ENCODE measurements at places on chromosomes 4 and X.

GRCh38 chr4:143071351-143071750 lies 113.4 kb upstream of the USP38 start:
- no peak for DNase-seq
- no peak overlapping the region for H3K27ac ChIP-seq
- H3K27me3 ChIP-seq = no peaks in the 10 kb centered on the region
- H3K4me3 ChIP-seq = no peak overlapping the region

- H3K36me3 ChIP-seq = peaks cover 2% of the 10 kb centered on the region
- no peak for DNase-seq
Observed at GRCh38 chrX:65987811-65988210, 52.1 kb downstream of the VSIG4 start.

GRCh38 chr4:184281231-184282139 lies 63.8 kb upstream of the ENPP6 start:
- H3K4me3 ChIP-seq = no peak overlapping the region
- peaks cover 18% of the 10 kb centered on the region for H3K4me1 ChIP-seq
- no peak for DNase-seq

- peak; percentile 71 for DNase-seq
- H3K4me1 ChIP-seq = peaks cover 16% of the 10 kb centered on the region
- H3K4me3 ChIP-seq = no peak overlapping the region
- peaks cover 9% of the 10 kb centered on the region for H3K27me3 ChIP-seq
Observed at GRCh38 chr4:7719354-7720174, 220.1 kb downstream of the AFAP1 start.

DNA sequence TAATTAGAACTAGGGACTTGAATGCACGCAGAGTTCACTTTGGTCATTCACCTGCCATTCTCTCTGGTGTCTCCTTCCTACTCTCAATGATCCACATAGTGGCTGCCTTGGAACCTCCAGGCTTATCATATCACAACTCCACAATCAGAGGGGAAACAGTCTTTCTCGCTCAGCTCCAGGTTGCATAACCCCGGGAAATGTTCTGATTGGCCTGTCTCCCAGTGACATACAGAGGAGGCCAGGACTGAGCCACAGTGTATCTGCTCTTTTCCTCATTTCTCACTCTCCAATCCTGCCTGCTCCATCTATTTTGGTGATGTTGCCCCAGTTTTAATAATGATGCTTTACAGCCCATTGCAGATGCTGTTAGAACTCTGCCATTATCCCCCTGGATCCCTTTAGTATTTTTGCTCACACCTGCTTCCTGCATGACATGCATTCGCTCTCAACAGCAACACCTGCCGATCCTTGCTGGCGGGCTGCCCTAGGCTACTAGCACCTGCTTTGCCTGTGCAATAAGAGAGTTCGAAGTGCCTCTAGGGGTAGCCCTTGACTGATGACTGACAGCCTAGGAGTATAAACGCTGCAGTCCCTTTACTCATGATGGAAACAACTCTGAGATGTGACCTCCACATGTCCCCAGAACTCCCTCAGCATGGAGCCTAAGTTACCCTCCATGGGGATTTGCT lies 211.3 kb upstream of the RPS6KA3 start:
- H3K27ac ChIP-seq = no peak overlapping the region
- DNase-seq = no peak
- no peaks in the 10 kb centered on the region for H3K36me3 ChIP-seq
- no peaks in the 10 kb centered on the region for H3K27me3 ChIP-seq
- H3K4me3 ChIP-seq = no peak overlapping the region
- H3K4me1 ChIP-seq = no peaks in the 10 kb centered on the region

GRCh38 chr4:15951781-15952180 lies 11.2 kb downstream of the FGFBP2 start:
- no peak overlapping the region for H3K4me3 ChIP-seq
- peak overlapping the region; percentile 40 for H3K27ac ChIP-seq
- peaks cover 14% of the 10 kb centered on the region for H3K4me1 ChIP-seq

DNA sequence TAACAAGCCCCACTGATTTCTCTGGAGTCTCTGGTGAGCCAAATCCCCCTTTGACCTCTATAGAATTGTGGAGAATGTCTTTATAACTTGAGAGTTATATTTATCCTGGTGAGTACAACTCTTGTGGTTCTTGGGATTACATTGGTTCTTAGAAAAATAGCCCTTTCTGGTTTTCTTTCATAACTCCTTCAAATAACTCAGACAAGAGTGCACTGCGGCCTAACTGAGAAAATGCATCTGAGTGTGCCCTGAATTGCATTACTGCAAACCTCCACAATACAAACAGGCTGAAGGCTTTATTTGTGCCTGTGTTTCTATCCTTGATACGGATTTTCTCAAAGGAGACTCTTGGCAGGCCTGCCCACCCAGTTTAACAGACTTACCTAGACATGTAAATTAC lies 2.7 kb downstream of the BEX3 start:
- no peak overlapping the region for H3K27ac ChIP-seq
- peaks cover 2% of the 10 kb centered on the region for H3K27me3 ChIP-seq
- peaks cover 6% of the 10 kb centered on the region for H3K4me1 ChIP-seq
- no peaks in the 10 kb centered on the region for H3K36me3 ChIP-seq
- no peak for DNase-seq

GRCh38 chr4:159048166-159048886 lies 54.6 kb upstream of the RAPGEF2 start:
- H3K4me1 ChIP-seq = no peaks in the 10 kb centered on the region
- H3K36me3 ChIP-seq = no peaks in the 10 kb centered on the region
- H3K4me3 ChIP-seq = no peak overlapping the region
- no peak overlapping the region for H3K27ac ChIP-seq
- H3K27me3 ChIP-seq = peaks cover 3% of the 10 kb centered on the region

- H3K36me3 ChIP-seq = no peaks in the 10 kb centered on the region
- peaks cover 2% of the 10 kb centered on the region for H3K27me3 ChIP-seq
- H3K4me3 ChIP-seq = peak within 1 kb of the TSS; percentile 68
- no peak within 1 kb of the TSS for H3K27ac ChIP-seq
- peak; percentile 12 for DNase-seq
- peaks cover 5% of the 10 kb centered on the region for H3K4me1 ChIP-seq
Observed at GRCh38 chrX:103376118-103376978, at the start of gene BEX3. TSS of gene BEX3 (plus strand) at chrX:103376538. CDS start at chrX:103377522, 984 bp downstream.

GRCh38 chrX:27917713-27918500 lies 63.3 kb downstream of the DCAF8L1 start:
- no peaks in the 10 kb centered on the region for H3K4me1 ChIP-seq
- DNase-seq = no peak
- H3K36me3 ChIP-seq = no peaks in the 10 kb centered on the region
- no peak overlapping the region for H3K27ac ChIP-seq
- H3K4me3 ChIP-seq = no peak overlapping the region
- H3K27me3 ChIP-seq = no peaks in the 10 kb centered on the region

DNA sequence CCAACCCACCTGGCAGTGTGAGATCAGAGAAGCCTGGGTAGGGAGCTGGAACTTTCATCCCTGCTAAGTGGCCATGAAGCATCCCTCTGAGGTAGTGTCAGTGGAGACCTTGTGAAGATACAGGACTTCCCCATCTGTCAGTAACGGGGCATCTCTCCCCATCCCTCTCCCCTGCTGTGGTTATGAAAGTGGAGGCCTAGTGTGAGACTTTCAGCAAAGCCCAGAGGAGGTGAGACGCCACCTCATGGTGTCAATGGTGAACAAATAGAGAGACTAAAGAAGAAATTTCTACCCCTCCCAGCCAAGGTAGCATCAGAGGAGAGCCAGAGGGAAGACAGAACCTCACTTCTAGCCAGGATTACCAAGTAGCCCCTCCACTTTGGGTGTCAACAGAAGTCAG lies 150.2 kb downstream of the VEGFC start:
- H3K4me3 ChIP-seq = no peak overlapping the region
- no peak for DNase-seq
- H3K27me3 ChIP-seq = no peaks in the 10 kb centered on the region

GRCh38 chrX:106726485-106727437 lies at the start of gene RNF128:
TSS of gene RNF128 (plus strand) at chrX:106726701. CDS start at chrX:106726914, 213 bp downstream.
- H3K4me1 ChIP-seq = no peaks in the 10 kb centered on the region
- no peaks in the 10 kb centered on the region for H3K36me3 ChIP-seq
- H3K4me3 ChIP-seq = peak within 1 kb of the TSS; percentile 17
- H3K27ac ChIP-seq = no peak within 1 kb of the TSS
- no peak for DNase-seq

- H3K36me3 ChIP-seq = no peaks in the 10 kb centered on the region
- peaks cover under 1% of the 10 kb centered on the region for H3K27me3 ChIP-seq
- H3K4me3 ChIP-seq = no peak overlapping the region
Observed at GRCh38 chr4:6539009-6539764, 35.8 kb upstream of the MAN2B2 start.

DNA sequence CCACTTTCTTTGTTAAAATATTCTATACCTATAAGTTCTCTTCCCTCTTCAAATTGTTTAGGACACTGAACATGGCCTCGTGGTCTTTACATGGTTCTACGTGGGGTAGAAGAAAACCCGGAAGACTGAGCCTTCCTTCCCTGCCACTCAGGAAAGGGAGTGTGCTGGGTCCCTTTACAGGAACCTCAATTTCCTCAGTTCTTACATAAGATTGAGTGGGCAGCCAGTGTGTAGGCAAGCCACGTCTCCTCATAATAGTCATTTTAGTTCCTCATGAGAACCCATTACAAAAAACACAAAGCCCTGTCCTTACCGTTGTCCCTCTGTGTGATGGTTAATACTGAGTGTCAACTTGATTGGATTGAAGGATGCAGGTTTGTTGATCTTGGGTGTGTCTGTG lies 28.7 kb upstream of the SMIM10L2A start:
- no peak overlapping the region for H3K27ac ChIP-seq
- H3K4me1 ChIP-seq = no peaks in the 10 kb centered on the region
- H3K36me3 ChIP-seq = no peaks in the 10 kb centered on the region
- no peaks in the 10 kb centered on the region for H3K27me3 ChIP-seq
- no peak overlapping the region for H3K4me3 ChIP-seq

DNA sequence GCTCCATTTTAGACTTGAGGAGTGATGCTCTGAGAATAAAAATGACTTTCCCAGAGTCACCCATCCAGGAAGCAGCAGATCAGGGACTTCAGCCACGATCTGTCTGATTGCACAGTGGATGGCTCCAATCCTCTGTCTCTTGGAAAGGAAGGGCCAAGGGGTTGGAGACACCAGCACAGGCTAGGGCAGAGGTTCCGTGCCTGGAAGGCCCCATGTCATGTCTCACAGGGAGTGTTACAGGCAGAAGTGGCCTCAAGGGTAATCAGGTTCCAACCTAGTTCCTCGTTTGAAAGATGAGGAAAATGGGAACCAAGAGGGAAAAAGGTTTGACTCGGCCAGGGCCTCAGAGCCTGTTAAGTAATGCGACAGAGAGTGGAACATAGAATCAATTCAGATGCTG lies 160.0 kb downstream of the EFNB1 start:
- peaks cover 3% of the 10 kb centered on the region for H3K27me3 ChIP-seq
- DNase-seq = no peak
- no peaks in the 10 kb centered on the region for H3K36me3 ChIP-seq
- no peak overlapping the region for H3K27ac ChIP-seq
- H3K4me1 ChIP-seq = no peaks in the 10 kb centered on the region

- H3K36me3 ChIP-seq = no peaks in the 10 kb centered on the region
- H3K27me3 ChIP-seq = peaks cover 6% of the 10 kb centered on the region
- H3K4me1 ChIP-seq = peaks cover 3% of the 10 kb centered on the region
- H3K27ac ChIP-seq = no peak overlapping the region
- H3K4me3 ChIP-seq = no peak overlapping the region
Observed at GRCh38 chr4:26454961-26455360, 35.3 kb downstream of the CCKAR start.

DNA sequence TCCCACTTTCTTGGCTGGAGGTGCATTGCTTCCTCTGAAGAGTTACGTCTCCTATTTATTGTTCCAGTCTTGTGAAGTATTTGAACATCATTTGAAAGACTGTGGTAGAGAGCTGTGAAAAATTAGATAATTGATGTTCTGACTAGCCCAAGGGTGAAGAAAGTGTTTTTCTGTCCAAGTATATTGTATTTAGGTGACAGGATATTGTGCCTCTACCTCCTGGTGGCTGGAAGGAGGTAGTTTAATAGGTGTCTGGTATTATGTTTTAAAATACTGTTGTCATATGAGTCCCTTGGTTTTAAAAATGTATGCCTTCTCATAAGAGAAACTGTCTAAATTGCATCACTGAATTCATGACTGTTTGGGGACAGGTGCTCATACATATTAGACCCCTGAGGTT lies 226.0 kb downstream of the SPRY1 start:
- H3K4me3 ChIP-seq = no peak overlapping the region
- peaks cover 10% of the 10 kb centered on the region for H3K36me3 ChIP-seq
- peaks cover 72% of the 10 kb centered on the region for H3K4me1 ChIP-seq

GRCh38 chr4:8548731-8549351 lies 31.4 kb upstream of the GPR78 start:
- no peak overlapping the region for H3K4me3 ChIP-seq
- H3K36me3 ChIP-seq = no peaks in the 10 kb centered on the region
- peaks cover 2% of the 10 kb centered on the region for H3K27me3 ChIP-seq

DNA sequence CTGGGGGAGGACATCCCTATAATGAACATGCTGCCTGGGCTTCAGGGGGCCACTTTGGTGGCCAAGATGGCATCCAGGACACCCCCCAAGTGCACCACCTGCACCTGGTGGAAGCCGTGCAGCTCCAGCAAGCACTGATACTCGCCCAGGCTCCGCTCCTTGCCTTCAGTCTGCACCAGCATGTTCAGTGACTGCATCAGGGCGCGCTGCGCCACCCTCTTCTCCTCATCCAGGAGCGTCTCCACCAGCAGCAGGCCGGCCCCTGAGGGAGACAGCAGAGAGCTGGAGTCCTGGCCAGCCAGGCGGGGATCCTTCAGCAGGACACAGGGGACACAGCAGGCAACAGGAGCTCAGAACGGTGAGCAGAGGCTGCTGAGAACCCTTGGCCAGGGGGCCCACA lies 11.3 kb upstream of the SLC25A6 start:
- peaks cover 2% of the 10 kb centered on the region for H3K27me3 ChIP-seq
- no peak for DNase-seq
- no peak overlapping the region for H3K4me3 ChIP-seq

DNA sequence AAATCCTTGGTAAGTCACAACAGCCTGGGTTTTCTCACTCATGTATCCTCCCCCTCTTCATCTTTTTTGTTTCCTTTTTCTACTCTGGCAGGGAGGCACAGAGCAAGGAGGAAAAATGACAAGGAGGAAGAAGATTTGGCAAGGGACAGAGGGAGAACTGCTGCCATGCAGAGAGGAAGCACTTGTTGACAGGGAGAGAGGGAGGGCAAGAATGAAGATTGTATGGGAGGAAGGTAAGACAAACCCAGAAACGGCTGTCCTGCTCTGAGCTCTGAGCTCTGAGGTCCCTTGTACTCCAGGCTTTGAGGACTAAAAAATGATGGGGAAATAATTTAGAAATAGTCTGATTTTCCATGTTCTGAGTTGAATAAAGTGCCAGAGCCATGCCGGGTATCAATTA lies 123.9 kb downstream of the DCHS2 start:
- no peak for DNase-seq
- no peak overlapping the region for H3K4me3 ChIP-seq
- no peaks in the 10 kb centered on the region for H3K36me3 ChIP-seq
- H3K27ac ChIP-seq = no peak overlapping the region

GRCh38 chr4:76192236-76192635 lies 21.4 kb downstream of the SCARB2 start:
- peaks cover 2% of the 10 kb centered on the region for H3K4me1 ChIP-seq
- peaks cover 2% of the 10 kb centered on the region for H3K27me3 ChIP-seq
- H3K4me3 ChIP-seq = no peak overlapping the region
- H3K27ac ChIP-seq = no peak overlapping the region

DNA sequence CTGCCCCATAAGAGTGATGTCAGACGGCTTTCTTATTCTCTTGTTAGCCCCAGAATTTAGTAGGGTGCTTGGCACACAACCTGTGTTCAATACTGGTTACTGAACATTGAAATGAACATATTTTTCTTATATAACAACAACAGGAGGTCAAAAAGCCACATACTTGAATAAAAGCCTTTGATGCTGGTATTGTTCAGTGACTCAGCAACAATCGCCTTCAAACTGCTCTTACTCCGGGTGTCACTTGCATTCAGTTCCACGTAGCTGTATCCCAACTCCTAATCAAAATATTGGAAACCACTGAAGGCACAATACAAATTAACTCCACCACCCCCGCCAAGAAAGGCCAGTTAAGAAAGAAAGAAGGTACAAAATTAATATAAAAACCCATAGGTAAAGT lies 61.5 kb downstream of the RFC1 start:
- H3K4me1 ChIP-seq = peaks cover 15% of the 10 kb centered on the region
- no peaks in the 10 kb centered on the region for H3K27me3 ChIP-seq
- DNase-seq = no peak
- no peak overlapping the region for H3K4me3 ChIP-seq
